ENCODE measurements at places on chromosomes 1 and 21. TPM values are rescaled to one million over a fixed set of nuclear protein-coding genes. Genes with fewer than 3 reads are reported as not detected.
A peak's percentile ranks its signal among the peaks of the same experiment; 100 is the strongest.

DNA sequence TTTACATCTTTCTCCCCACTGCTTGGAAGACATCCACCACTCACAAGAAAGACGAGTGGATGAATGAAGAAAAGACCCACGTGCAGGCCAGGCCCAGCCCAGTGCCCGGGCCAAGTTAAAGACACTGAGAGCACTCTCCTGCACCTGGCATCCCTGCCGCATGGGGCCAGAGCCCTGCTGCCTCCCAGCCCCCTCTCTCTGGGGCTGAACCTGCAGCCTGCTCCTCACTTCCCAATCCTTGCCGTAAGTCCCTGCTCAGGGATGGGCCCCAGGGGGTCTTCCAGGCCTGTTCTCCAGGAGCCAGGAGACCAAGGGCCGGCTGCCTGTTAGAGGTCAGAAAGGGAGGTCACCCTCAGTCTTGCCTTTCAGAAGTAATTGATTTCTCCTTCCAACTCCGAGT lies 168.5 kb upstream of the ZC3H12A start:
- no peak for DNase-seq

The HTR6 gene
- total RNA-seq: not detected

DNA sequence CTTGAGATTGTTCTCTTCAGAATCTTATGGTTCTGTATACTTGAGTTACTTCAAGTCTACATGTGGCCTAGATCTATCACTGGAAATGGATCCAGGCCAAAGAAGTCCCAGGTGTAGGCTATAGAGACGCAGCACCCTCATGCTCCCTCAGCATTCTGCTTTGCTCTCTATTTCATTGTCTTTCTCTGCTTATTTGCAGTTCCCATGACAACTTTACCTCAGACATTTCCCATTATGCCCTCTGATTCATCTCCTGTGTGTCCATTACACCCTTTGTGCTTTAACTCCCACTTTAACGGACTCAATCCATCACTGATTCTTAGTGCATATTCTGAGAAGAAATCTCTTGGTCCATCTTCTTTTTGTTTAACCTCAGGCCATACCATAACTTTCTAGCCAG lies 236.9 kb upstream of the NRIP1 start:
- no peak for DNase-seq

The SLC44A5 gene
- total RNA-seq: 0.33 TPM

- no peak for DNase-seq
Observed at GRCh38 chr1:86138746-86139145, 17.8 kb downstream of the COL24A1 start.

GRCh38 chr1:7641587-7642417 lies 129.3 kb upstream of the VAMP3 start:
- DNase-seq: peak; percentile 24

- DNase-seq: no peak
Observed at GRCh38 chr21:26351661-26352060, 181.1 kb upstream of the APP start.
